K562 (cell line): ENCODE measurements at places on chromosomes 7 and 10. TPM values are rescaled to one million over a fixed set of nuclear protein-coding genes. Genes with fewer than 3 reads are reported as not detected.
A peak's percentile ranks its signal among the peaks of the same experiment; 100 is the strongest.

The KIAA1217 gene
- total RNA-seq: 0.04 and 0.20 TPM in 2 replicates

The FFAR4 gene
- not detected in 2 replicates for total RNA-seq

The C10orf53 gene
- not detected in 2 replicates for total RNA-seq

The CYP3A4 gene
- total RNA-seq: 0.07 and 0.18 TPM in 2 replicates

The NPSR1 gene
- not detected in 2 replicates for total RNA-seq

GRCh38 chr10:116490028-116490662, 55.6 kb upstream of the PNLIP start:
- peak; percentile 10 for DNase-seq

DNA sequence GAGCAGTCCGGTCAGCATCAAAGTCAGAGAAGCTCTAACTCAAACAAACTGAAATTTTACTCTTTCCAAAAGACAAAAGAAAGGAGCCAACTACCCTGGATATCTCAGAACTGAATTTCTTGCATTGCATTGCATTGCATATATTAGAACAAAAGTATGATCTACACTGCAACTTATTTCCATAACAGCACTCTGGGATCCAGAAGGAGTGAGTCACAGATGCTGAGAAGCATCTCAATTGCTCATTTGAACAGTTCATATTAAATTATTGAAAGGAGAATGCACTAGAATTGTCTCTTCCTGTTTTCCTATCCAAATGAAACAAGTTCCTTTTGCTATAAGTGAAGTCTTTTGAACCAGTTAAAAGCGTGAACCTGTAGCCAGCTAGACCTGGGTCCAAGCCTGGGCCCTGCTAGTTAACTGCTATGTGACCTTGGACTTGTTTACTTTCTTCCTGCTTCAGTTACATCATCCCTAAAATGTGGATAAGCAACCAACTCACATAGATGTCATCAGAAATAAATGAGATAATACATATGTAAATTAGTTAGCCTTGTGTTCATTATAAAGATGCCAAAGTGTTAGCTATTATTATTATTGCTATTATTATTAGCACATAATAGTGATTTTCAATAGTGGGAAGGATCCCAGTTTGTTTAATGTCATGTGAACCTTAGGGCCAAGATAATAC, 184.1 kb downstream of the CREB5 start:
- DNase-seq: no peak

DNA sequence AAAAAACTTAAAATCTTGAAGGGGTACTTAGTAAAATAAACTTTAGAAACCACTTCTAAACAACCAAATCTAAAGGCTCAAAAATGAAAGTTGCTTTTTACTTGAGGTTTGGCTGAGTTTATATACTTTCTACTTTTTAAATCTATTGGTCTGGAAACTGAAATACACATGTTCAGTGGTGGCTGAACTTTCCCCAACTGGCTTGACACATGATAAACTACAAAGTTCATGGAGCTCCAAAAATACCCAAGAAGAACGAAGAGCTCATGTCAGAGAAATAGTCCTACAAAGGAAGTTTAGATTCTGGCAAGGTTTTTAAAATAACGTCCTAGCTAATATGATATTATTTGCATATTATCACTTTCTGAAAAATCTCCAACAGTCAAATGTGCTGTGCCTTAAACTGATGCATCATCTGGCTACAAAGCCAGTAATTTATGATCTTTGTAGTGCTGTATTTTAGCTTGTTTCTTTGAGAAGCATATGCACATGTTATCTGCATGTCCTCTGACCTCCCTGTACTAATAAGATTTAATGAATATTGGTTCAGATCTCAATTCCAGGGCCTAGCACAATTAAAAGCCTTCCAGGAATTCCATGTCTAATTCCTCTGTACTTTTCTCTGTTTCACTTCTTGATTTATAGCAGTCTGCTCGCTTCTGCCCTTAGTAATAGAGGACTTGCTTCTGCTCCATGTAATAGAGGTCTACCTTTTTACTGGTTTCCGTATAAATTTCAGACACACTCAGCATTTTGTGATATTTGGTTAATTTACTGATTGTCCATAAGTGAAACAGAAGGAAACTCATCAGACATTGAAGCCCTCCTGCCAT, 28.2 kb downstream of the SEMA3C start:
- DNase-seq: no peak

- no peak for DNase-seq
Observed at GRCh38 chr10:69486922-69487730, 35.9 kb downstream of the TSPAN15 start.

GRCh38 chr10:31778627-31779026, 150.0 kb downstream of the ARHGAP12 start:
- DNase-seq: no peak

- no peak for DNase-seq
Observed at GRCh38 chr7:19215412-19215811, 70.2 kb upstream of the FERD3L start.

GRCh38 chr10:31358688-31359330, 39.8 kb downstream of the ZEB1 start:
- DNase-seq: no peak

- DNase-seq: no peak
Observed at GRCh38 chr10:84493361-84493760, 165.0 kb downstream of the CCSER2 start.

GRCh38 chr7:135179321-135179925, 8.9 kb upstream of the CYREN start:
- no peak for DNase-seq

DNA sequence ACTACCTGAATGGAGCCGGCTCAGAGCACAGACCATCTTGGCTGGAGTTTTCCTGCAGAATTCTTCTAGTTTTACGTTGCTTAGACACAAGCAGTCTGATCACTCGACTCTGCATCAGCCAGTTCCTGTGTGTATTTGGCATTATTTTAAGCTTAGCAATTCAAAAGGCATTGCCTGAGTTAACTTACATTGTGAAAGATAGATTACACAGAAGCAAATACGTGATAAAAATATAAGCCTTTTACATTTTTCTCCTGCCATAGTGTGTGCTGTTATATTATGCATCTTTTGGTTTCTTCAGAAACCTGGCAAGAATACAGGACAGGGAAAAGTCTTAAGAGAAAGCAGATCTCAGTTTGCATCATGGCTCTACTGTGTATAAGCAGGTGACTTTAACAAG, 98.1 kb downstream of the LRRC4 start:
- DNase-seq: no peak

DNA sequence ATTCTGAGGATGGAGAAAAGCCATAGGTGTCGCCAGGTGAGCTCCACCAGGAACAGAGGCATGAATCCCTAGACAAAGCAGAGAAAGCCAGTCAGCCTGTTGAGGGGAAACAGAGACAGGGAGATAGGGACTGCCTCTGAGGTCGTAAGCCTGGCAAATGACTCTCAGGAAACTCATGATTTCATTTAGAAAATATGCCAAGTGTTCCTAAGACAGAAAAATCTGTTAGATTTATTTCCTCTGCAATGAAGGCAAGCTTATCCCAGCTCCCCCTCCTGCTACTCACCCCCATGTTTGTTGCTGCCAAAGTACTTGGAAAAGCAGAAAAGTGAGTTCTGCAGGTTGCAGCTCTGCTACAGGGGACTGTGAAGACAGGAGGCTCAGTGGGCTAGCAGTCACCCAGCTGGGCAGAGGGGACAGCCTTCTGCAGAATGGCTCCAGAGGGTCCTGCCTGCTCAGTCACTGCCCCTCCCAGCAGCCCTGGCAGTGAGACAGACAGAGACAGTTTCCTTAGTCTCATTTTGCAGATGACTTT, 184.3 kb downstream of the ADRA2A start:
- no peak for DNase-seq
